Stomach (tissue), 19 donors: ENCODE measurements at places on chromosomes 6 and 20.

DNA sequence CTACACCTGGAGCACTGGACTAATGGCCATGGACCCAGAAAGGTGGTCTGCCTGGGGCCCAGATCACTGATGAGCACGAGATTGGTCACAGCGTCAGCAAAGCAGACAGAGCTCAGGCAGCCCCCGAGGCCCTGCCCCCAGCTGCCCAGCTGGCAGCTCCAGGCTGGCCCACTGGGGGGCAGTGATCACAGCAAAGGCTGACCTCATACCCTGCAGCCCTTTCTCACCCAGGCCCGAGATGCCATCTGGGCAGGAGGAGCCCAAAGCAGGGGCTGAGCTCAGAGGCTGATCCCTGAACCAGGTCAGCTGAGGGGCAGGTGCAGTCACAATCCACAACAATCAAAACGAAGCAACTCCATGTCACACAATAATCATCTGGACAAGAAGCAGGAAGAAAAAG, 4.1 kb downstream of the MAP1LC3A start:
- peak; percentile 54 for DNase-seq

GRCh38 chr6:27334141-27334540, 22.1 kb upstream of the POM121L2 start:
- DNase-seq: no peak

DNA sequence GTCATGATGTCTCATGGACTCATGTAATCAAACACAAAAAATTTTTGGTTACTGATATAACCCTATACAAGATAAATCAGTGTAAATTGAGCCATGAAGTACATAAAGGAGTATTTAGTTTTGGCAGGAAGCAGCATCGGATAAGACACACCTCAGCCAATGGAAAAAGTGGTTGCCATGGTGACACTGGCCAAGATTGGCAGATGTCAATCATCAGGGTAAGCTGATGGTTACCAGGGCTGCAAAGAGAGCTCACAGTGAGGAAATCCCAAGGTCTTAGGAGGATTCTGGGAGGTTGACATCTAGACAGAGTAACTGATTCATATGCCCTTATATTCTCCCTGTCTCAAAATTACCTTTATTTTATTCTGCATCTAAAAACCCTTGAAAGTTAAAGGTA, 203.8 kb upstream of the PCSK2 start:
- DNase-seq: no peak

GRCh38 chr20:49290608-49291191, 12.8 kb upstream of the ZNFX1 start:
- no peak for DNase-seq

DNA sequence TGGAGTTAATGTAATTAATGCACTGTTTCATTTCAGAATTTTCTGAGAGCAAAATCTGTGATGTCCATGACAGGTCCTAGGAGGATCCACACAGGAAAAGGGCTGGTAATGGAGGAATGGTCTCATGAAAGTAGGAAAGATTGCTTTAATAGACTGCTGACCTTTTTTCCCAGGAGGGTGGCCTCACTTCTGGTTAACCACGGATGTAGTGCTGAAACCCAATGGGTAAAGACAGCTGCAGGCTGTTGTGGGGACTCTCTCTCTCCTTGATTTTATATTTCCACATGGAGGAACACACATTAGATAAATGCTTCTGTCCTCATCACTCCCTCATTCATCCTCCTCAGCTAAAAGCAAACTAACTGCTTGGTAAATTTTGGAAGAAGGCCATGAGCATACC, 23.6 kb upstream of the RIPOR2 start:
- no peak for DNase-seq

GRCh38 chr6:111185954-111186353, 98.7 kb downstream of the SLC16A10 start:
- no peak for DNase-seq

DNA sequence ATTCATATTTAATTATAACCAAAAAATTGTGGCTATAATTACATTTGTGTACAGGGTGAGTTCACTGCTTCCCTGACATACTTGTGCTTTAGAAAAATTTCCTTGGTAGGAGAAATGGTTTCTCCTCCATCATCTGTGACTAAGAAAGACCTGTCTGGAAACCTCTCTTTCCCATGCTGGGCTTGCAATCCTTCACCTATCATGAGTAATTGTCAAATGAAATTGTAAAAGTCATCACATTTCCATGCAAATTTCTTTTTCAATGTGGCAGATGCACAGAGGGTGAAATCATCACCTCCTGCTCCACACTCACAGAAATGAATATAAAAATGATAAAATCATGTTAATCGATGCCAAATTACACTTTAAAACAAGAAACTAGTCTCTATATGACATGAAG, 1.5 kb upstream of the SIRPB1 start:
- no peak for DNase-seq

GRCh38 chr6:119887666-119888065, 538.1 kb upstream of the MAN1A1 start:
- no peak for DNase-seq

DNA sequence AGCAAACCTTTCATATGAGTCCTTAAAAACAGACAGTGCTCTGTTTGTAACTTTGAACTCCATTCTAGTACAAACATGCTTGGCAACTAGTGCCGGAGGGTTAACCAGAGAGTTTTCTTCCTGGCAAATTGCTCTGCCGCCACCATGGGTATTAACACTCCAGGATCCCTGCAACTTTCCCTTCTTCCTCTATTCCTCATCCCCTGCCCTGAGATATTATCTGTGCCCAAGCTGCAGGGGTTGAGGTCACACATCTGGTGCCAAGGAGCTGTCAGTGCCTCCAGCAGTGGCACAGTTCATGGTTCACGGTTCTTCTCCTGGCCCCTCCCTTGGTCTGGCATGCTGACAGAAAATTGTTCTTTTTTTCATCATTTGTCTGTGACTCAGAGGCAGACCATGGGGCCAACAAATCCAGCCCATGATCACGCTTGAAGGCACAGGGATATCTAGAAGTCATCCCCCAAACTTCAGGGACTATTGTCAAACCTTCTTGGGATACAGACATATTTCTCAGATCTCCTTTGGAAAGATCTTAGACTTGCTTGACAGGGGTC, 77.5 kb downstream of the ATXN1 start:
- DNase-seq: no peak

GRCh38 chr20:39124064-39124463, 161.9 kb downstream of the DHX35 start:
- no peak for DNase-seq

DNA sequence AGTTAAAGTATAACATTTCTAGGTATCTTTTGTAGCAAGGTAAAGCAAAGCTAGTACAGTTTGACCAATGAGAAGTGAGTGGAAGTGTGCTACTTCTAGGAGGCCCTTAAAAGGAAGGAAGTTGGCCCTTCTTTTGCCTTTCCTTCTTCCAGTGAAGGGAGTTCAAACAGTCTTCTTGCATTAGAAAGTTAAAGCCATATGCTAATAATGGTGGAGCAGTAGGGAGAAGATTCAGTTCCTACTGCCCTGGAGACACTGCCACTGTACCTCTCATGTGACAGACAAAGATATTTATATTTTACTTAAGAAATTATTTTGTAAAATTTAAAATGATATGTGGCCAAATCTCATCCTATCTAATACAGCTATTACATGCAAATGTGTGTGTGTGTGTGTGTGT, 26.0 kb upstream of the RCAN2 start:
- DNase-seq: no peak

- no peak for DNase-seq
Observed at GRCh38 chr6:11416936-11417576, 120.5 kb upstream of the TMEM170B start.

GRCh38 chr6:149359440-149359839, 40.6 kb upstream of the SUMO4 start:
- no peak for DNase-seq

- DNase-seq: no peak
Observed at GRCh38 chr6:168093634-168094033, 14.6 kb upstream of the FRMD1 start.

GRCh38 chr20:63331741-63332400, 29.3 kb downstream of the CHRNA4 start:
- DNase-seq: no peak
